Hair follicular keratinocyte (primary cell): ENCODE measurements at places on chromosomes 6 and 20. TPM values are rescaled to one million over a fixed set of nuclear protein-coding genes. Genes with fewer than 3 reads are reported as not detected.

Gene CDH4
- total RNA-seq, result 2.2 and 9.3 TPM in 2 replicates

Gene TMEM63B
- 56.5 and 62.3 TPM in 2 replicates for total RNA-seq

Gene NHLRC1
- 2.0 and 3.0 TPM in 2 replicates for total RNA-seq

Gene FAM210B
- total RNA-seq, result 28.9 and 43.7 TPM in 2 replicates

Gene XKR7
- not detected in 2 replicates for total RNA-seq

Gene ASIP
- total RNA-seq, result not detected in 2 replicates

Gene ROS1
- total RNA-seq, result 0.30 and 0.86 TPM in 2 replicates

Gene GRIK2
- not detected in 2 replicates for total RNA-seq

Gene GINS1
- total RNA-seq, result 7.1 and 21.3 TPM in 2 replicates

Gene PEX7
- 10.1 and 16.5 TPM in 2 replicates for total RNA-seq

Gene BCKDHB
- 7.6 and 9.8 TPM in 2 replicates for total RNA-seq

Gene FRS3
- 1.6 and 5.5 TPM in 2 replicates for total RNA-seq

Gene NKX2-2
- total RNA-seq, result not detected in 2 replicates

Gene SSTR4
- total RNA-seq, result not detected in 2 replicates

Gene HUS1B
- 0.34 and 0.55 TPM in 2 replicates for total RNA-seq

Gene ZFP57
- 12.7 and 14.2 TPM in 2 replicates for total RNA-seq
